ENCODE measurements at places on chromosomes 16 and 17. TPM values are rescaled to one million over a fixed set of nuclear protein-coding genes. Genes with fewer than 3 reads are reported as not detected.

The RGS11 gene
- 6.4 TPM for total RNA-seq

The KLHL11 gene
- total RNA-seq: 20.3 TPM

DNA sequence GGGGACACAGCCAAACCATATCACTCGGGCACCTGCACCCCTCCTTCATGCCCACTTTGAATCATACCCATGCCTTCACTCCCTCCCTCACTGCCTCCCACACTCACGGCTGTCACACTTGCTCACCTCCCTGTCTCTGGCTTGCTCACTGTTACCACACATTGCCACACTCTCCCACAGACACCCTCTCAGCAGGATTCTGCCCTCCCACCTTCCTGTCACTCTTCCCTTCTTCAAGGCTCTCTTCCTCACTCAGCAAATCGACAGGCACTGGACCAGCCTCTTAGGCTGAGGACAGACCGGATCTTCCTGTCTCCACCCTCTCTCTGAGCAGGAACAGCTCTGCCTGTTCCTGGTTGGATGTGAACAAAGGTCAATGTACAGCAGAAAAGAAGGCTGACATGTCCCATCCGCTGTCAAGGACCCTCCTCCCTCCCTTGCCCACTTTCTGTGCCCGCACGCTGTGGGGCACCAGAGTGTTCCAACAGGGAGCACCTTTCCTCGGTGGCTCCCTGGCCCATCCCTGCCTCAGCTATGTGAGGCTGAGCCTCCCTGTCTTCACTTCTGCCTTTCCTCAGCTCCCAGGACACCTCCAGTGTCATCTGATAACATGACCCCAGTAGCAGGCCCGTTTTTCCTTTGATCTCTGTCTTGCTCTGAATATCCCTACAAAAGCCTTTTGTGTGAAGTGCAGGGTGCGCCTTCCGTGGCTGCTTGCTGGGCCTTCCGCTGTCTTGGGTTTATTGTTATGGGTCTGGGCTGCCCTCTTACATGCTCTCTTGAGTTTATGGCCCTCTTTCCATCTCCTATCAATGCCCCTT, 47.0 kb downstream of the CCDC182 start:
- DNase-seq: no peak

- no peak for DNase-seq
Observed at GRCh38 chr16:26701243-26701886, 365.4 kb upstream of the C16orf82 start.

- no peak for DNase-seq
Observed at GRCh38 chr17:38685491-38685890, 10.7 kb upstream of the EPOP start.

DNA sequence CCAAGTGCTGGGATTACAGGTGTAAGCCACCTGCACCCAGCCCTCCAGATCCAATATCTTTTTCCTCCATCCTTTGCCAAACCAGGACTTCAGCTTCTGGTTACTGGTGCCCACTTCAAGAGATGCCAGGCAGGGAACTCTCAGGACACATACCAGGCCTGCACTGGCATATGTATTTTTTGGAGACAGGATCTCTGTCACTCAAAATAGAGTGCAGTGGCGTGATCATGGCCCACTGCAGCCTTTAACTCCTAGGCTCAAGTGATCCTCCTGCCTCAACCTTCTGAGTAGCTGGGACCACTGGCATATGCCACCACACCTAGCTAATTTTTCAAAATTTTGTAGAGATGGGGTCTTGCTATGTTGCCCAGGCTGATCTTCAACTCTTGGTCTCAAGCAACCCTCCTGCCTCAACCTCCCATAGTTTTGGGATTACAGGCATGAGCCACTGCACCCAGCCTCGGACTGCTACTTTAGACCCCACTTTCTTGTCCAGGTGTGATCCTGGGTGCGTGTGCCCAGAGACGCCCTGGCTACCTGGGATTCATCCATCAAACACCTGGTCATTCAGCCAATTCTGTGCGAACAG, 55.8 kb downstream of the BMERB1 start:
- DNase-seq: no peak

- DNase-seq: no peak
Observed at GRCh38 chr16:1762196-1762878, 9.0 kb downstream of the NME3 start.
